ENCODE measurements at places on chromosomes 12 and 14.

- DNase-seq = no peak
Observed at GRCh38 chr12:65305346-65305950, 27.0 kb downstream of the MSRB3 start.

DNA sequence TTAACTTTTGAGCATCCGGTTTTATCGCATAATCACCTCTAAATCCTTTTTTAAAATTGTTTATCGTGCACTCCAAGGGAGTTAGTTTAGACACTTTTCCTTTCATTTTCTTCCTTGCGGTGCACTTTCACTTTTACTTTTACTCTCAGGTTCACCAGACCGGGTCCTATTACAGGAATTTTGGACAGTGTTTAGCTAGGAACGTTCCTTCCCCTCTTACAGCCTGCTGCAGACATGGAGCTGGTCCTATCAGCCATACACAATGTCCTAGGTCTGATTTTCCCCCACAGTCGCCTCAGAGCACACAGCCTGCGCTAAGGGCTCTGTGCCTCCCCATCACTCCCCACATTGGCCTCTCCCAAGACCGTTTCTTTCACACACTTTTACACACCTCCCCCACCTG, 103.9 kb downstream of the ALG10 start:
- DNase-seq = no peak

DNA sequence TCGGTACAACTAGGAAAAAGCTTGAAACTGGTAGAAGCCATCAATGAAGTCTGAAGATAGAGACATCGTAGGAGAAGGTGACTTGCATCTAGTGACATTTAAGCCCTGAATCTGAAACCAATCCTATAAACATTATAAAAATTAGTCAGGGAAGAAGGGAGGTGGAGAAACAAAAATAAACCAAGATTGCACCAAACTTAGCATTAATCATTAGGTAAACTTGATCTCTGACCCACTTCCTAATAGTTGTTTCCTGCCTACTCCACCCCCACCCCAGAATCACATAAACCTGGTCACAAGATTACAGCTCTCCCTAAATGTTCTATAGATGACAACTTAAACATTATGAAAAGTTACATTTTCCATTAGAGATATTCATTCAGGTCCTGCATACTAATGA, 40.4 kb downstream of the TSPAN19 start:
- no peak for DNase-seq

GRCh38 chr14:44745371-44745770, 216.4 kb downstream of the KLHL28 start:
- DNase-seq = no peak

GRCh38 chr12:4911316-4911994, 1.8 kb downstream of the KCNA1 start:
- DNase-seq = no peak

DNA sequence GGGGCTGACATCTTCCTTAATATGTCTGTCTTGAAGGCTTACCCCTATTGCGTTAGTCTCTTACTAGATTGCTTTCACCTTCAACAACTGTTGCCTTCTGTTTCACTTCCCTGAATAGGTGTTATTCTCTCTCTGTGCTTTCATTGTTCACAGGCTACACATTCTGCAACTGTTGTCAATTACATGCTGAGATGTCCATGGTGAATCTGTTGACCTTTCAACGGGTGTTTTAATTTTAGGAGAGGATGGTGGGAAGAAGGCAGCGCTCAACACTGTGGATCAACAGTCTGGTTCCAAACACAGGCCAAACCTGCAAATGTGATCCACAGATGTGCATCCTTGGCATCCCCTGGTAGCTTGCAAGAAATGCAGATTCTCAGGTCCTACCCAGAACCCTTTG, 101.9 kb downstream of the DACT1 start:
- DNase-seq = no peak

- DNase-seq = peak; percentile 24
Observed at GRCh38 chr12:62933220-62933601, 1.7 kb downstream of the PPM1H start.

- DNase-seq = no peak
Observed at GRCh38 chr12:39605501-39605900, 14.1 kb downstream of the ABCD2 start.

GRCh38 chr14:99441157-99441870, 39.3 kb downstream of the SETD3 start:
- DNase-seq = no peak

- DNase-seq = no peak
Observed at GRCh38 chr12:108482717-108483212, 32.3 kb upstream of the FICD start.

GRCh38 chr12:131751335-131751734, 40.4 kb downstream of the SFSWAP start:
- no peak for DNase-seq

- DNase-seq = no peak
Observed at GRCh38 chr12:4227046-4227445, 46.5 kb upstream of the CCND2 start.

- DNase-seq = no peak
Observed at GRCh38 chr12:132324841-132325732, 4.3 kb downstream of the GALNT9 start.

- no peak for DNase-seq
Observed at GRCh38 chr14:105475269-105476096, 862 bp downstream of the CRIP2 start.

DNA sequence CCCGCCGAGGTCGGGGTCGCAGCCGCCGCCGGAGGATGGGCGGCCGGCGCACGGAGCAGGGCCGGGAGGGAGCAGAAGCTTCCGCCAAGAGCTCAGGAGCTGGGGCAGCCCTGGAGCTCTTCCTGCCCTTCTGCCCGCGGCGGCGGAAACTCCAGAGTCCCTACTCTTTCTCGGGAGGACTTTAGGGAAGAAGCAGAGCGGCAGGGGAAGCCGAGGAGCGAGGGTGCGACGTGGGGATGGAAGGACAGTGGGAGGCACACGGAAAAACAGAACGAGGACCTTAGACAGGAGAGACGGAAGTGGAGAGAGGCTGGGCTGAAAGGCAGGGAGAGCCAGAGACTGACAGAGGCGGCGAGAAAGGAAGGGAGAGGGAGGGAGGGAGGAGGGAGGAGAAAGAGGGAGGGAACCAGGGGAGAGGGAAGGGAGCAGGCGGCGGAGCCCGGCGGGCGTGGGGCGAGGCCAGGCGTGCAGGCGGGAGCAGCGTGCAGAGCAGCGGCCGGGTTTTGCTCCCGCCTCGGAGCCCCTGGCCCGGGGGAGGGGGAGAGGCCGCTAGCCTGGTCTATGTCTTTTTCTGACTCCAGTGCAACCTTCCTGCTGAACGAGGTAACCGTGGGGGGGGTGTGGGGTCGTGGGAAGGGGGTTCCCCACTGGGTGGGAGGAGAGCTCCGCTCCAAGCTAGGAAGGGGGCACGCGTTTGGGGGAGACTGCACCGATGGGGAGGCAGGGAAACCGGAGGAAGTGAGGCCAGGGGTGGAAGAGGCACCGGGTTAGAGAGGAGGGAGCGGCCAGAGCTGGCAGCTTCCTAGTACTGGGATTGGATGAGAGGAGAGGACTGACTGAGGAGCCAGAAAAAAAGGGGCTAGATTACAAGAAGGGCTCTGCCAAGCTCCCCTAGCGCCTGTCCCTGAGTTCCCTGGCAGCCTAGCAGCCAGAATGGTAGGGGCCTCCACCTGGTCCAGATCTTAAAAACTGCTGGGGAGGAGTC, 2.9 kb upstream of the CACNB3 start:
- peak; percentile 59 for DNase-seq

GRCh38 chr14:76138758-76139723, 12.7 kb upstream of the GPATCH2L start:
- no peak for DNase-seq

GRCh38 chr12:26125400-26126339, 833 bp upstream of the BHLHE41 start:
- DNase-seq = peak; percentile 68

GRCh38 chr12:152440-152839, 61.5 kb downstream of the SLC6A12 start:
- no peak for DNase-seq

- DNase-seq = no peak
Observed at GRCh38 chr12:17137396-17137795, 531.4 kb upstream of the LMO3 start.

DNA sequence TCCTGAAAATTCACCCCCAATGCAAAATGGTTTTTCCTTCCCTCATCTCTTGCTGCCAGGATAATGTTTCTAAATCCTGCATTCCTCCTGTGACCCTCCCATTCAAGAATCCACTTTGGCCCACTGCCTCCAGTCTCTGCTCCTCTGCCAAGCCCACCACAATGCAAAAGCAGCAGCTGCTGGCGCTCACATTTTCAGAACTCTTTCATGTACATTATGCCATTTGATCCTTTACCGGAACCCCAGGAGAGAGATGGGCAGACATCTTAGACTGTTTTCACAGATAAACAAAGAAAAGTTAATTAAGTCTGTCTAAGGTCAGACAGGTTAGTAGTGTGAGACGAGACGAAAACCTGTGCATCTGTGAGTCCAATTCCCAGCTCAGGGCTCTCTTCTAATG, 12.9 kb downstream of the LRIG3 start:
- no peak for DNase-seq

GRCh38 chr12:29818916-29819623, 35.3 kb upstream of the TMTC1 start:
- no peak for DNase-seq

- DNase-seq = no peak
Observed at GRCh38 chr12:50639721-50640120, 124.2 kb upstream of the ATF1 start.

GRCh38 chr12:68349921-68350606, 17.9 kb upstream of the MDM1 start:
- DNase-seq = no peak

GRCh38 chr14:49853158-49853477, 530 bp upstream of the NEMF start:
- no peak for DNase-seq

GRCh38 chr12:84435682-84436081, 476.9 kb downstream of the SLC6A15 start:
- DNase-seq = no peak

DNA sequence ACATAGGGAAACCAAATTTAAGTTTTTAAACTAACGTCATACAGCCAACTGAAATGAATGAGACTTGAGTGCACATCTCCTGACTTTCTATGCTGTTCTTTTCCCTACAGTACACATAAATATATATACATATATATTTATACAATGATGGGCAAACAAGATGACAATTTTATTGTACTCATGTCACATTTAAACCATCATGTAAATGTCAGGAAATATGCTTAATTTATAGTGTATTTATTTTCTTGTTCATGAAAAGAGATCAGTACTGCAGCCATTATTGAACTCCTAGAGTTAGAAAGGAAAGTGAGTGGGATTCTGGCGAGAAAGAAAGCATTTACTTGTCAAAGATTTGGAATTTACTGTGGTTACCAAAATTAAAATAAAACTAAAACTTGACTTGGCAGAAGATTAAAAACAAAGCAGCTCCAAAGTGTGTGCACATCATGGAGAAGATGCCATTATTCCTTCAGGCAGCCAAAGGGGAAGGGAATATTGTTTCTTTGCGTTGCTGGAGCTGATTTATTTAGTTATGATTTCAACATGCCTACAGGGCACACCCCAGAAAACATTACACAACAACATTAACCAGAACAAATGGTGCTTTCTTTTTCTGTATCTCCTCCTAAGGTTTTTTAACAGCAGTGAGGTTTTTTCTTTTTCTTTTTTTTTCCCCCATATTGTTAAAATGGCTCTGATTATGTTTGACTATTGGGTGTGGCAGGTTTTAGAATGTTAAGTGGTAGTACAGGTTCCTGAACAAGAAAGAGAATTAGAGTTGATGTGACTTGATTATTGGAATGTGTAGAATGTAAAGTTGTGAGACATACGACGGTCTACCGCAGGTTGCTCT, 144.6 kb downstream of the RAD51B start:
- no peak for DNase-seq

DNA sequence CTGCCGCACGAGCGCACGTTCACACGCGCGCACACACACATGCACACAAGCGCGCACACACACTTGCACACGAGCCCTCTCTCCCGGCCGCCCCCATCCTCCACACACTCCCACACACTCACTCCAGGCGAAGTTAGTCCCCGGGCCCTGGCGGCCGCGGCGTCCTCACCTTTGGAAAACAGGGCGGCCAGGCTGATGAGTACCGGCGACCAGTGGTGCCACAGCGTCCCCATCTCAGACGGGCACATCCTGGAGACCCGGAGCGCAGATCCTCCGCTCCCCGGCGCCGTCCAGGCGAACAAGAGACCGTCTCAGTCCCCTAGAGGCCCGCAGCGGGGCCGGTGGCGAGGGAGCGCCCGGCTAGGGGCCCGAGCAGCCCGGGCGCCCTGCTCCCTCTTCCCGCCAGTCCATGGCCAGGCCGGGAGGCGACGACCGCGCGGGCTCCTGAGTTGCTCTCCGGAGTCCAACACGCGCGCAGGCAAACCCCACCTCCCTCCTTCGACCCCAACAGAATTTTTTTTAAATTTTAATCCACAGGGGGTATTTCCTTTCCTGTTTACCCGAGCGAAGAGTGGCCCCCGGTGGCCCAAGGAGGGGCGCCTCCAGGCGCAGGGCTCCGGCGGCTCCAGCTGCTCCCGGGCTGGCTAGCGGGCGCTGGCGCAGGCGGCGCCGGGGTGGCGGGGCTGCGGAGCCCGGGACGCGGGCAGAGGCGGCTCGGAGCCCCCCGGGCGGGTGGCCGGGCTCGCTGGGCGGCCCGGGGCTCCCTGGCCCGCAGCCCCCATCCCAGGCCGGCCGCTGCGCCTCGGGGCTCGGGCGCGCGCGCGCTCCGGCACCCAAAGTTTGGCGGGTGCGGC, 506 bp downstream of the TMEM132D start:
- no peak for DNase-seq

DNA sequence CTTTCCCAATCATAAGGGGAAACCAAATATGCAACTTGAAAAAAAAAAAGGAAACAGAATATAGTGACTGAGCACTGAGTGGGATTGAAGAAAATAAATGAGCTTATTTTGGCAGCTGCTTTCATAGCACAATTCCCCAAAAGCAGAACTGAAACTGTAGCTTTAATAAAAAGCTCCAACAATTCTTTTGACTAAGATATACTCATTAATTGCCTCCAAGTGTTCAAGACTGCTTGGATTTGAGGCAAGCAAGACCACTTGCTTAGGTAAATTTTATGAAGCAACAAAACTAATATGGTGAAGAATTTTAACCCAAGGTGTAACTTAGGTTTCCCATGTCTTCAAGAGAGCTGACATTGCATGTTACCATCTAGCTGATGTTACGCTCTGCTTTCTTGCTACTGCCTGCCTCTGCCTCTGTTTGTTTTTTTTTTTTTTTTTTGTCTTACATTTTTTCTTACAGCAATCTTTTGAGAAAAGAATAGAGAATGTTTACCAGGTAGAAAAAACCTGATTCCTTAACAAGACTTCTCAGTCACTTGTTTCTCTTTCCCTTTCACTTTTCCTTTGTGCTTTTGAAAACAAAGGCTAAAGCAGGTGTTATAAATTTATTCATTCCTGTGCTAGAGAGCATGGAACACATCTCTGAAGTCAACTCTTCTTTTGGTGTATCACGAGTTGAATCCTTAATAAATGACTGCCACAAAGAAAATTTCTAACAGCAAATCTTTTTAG, 134.4 kb downstream of the BCAT1 start:
- DNase-seq = no peak
